Breast epithelium (tissue), 4 donors: ENCODE measurements at places on chromosomes 1 and 21. TPM values are rescaled to one million over a fixed set of nuclear protein-coding genes. Genes with fewer than 3 reads are reported as not detected.

DNA sequence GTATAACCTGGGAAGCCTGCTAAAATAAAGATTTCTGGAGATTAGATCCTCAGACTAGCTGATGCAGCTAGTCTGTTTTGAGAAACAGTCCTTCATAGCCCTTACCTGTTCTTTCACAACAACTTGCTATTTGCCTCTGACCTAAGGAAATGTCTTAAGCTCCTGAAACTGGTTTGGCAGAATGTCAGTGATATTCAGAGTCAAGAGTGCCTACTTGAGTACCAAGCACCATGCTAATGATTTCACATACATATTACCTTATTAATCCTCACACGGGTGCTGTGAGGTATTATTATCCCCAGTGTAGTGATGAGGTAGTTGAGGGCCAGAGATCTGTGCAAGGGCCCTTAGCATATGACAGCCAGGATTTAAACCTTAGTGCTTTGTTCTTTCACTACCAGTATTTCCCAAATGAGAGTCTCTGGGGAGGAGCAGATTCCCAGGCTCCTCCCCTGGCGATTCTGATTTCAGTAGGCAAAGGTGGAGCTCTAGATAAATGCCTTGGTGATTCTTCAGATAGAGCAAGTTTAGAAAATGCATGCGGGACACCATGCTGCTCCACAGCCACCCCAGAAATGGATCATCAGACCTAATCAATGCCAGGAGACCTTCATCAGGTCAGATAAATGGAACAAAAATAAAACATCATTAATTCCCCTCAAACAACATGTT is 47.4 kb upstream of the WNT2B start:
- DNase-seq: no peak

GRCh38 chr1:6948416-6948815 is 163.2 kb downstream of the CAMTA1 start:
- DNase-seq: no peak

- no peak for DNase-seq
Observed at GRCh38 chr1:151972542-151973248, 21.0 kb downstream of the S100A10 start.

GRCh38 chr1:179105393-179105792 is 23.5 kb downstream of the TOR3A start:
- DNase-seq: no peak

DNA sequence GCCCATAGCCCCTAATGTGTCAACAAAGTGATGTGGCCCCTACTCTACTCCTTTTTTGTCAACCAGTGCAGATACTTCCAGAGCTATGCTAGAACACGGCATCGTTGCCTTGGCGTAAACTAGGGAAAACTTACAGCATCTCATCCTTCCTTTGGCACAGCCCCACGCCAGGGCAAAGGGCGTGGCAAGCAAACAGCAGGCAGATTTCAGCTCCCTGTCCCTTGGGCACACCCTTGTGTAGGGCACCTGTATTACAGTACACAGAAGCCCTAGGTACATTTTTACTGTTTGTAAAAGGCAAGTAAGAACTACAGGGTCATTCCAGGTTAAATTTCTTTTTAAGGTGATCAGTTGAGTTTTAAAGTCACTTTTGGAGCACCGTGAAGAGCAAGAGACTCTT is 29.3 kb downstream of the PRDX6 start:
- no peak for DNase-seq

- no peak for DNase-seq
Observed at GRCh38 chr1:119438761-119439160, 23.8 kb downstream of the HSD3B2 start.

- no peak for DNase-seq
Observed at GRCh38 chr1:113769601-113769970, 10.3 kb upstream of the PHTF1 start.

FOXD2 gene
- 0.32 TPM for total RNA-seq
